ENCODE measurements at places on chromosomes 1 and 21.

DNA sequence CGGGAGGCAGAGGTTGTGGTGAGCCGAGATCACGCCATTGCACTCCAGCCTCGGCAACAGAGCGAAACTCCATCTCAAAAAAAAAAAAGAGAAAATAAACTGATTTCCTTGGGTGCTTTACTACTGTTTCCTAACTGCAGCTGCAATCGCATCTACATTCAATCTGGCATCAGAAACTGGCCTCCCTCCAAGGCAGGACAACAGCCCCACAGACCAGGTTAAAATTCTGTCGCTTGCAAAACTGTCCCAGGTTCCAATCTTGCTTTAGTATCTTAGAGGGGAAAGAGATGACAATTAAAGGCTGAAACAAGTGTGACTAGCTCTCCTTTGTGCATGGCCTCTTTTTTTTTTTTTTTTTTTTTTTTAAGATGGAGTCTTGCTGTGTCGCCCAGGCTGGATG lies 32.4 kb upstream of the SLC25A33 start:
- DNase-seq, result no peak

DNA sequence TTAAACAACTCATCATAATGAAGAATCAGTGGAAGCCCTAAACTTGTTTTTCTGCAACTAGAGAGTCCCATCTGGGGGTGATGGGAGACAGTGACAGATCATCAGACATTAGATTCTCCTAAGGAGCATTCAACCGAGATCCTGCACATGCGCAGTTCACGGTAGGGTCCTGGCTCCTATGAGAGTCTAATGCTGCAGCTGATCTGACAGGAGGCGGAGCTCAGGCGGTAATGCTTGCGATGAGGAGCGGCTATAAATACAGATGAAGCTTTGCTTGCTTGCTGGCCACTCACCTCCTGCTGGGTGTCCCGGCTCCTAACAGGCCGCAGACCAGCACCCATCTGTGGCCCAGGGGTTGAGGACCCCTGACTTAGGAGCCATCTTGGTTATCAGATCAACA lies 247.2 kb downstream of the FMN2 start:
- DNase-seq, result no peak

DNA sequence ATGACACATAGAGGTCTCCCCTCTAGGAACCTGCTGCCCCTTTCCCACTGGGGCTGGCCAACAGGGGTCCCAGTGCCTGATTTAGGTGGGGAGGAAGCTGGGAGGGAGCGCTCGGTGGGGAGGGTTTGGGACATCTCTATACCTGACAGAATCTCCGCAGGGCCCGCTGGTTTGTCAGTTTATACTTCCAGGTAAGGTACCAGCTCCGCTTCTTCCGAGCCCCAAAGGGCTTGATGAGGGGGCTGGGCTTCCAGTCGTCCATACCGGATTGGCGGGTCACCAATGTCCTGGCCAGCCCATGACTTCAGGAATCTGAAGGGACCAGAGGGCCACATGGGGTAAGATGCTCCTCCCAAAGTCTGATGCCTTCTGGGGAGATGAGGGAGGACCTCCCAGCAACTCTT lies 672 bp downstream of the POMGNT1 start:
- DNase-seq, result no peak

DNA sequence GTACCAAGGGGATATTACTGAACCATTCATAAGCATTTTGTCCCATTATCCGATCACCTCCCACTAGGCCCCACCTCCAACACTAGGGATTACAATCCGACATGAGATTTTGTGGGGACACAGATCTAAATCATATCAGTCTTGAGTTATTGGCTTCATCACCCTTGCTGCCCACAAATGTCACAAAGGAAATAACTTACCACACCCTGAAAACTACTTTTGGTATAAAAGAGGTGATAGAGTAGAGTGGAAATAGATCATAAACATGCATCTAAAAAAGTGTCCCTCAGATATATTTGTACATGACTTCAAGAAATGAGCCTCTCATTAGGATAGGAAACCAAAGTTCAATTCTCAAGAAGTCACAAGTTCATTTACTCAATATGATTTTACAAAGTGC lies 22.6 kb upstream of the FCRL3 start:
- DNase-seq, result no peak

GRCh38 chr1:233606813-233607212 lies 7.1 kb upstream of the KCNK1 start:
- DNase-seq, result no peak

Measured in T-helper 2 cell (primary cell).